ENCODE measurements at places on chromosomes 5 and 9.

- DNase-seq = no peak
Measured at GRCh38 chr5:145946112-145946861, 9.9 kb downstream of the SH3RF2 start.

- DNase-seq = no peak
Measured at GRCh38 chr9:15475923-15476536, 34.7 kb downstream of the PSIP1 start.

GRCh38 chr5:11467588-11467987 lies 436.7 kb downstream of the CTNND2 start:
- no peak for DNase-seq

- DNase-seq = no peak
Measured at GRCh38 chr9:71681104-71681707, 87.1 kb downstream of the CEMIP2 start.

GRCh38 chr9:136133959-136134484 lies 15.3 kb upstream of the TMEM250 start:
- DNase-seq = no peak

GRCh38 chr5:134224888-134225779 lies 739 bp downstream of the PPP2CA start:
- peak; percentile 17 for DNase-seq

GRCh38 chr5:123037104-123037418 lies 536 bp upstream of the PPIC start:
- DNase-seq = no peak

DNA sequence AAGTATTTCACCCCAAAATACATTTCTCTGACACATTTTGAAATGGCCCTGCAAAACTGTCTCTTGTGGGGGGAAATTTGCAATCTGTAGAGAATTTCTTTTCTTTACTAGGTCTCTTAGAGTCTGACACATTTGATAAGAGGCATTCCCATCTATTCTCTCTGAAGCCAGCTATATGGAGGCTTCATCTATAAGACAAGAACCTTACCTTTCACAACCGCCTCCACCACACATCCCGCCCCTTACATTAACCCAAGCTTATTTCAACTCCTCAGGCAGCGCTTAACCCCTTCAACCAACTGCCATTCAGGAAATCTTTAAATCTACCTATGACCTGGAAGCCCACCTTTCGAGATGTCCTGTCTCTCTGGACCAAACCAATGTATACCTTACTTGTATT lies 829.5 kb downstream of the TLE4 start:
- DNase-seq = no peak

Measured in stimulated activated CD8-positive, alpha-beta memory T cell treated with anti-CD3 and anti-CD28 coated beads, Interleukin-4, amount 100 ng/mL, for 1 hour (primary cell).